ENCODE measurements at places on chromosomes 12 and 14.

DNA sequence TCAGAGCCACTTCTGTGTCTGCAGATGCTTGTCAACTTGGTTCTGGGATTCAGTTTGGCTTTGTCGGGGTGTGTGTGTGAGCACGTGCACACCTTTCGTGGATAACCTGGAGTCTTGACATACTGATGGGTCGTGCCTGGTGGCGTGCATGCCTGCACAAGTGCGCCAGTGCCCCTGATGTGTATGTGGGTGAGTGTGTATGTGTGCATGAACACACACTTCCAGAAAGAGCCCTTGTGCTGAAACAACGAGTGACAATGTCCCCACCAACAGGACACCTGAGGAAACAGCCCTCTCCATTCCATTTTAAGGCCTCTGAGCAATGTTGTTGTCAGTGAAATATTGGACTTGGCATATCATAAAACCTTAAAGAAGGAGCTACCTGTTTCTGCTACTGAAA, 53.9 kb downstream of the SMUG1 start:
- no peak for DNase-seq

DNA sequence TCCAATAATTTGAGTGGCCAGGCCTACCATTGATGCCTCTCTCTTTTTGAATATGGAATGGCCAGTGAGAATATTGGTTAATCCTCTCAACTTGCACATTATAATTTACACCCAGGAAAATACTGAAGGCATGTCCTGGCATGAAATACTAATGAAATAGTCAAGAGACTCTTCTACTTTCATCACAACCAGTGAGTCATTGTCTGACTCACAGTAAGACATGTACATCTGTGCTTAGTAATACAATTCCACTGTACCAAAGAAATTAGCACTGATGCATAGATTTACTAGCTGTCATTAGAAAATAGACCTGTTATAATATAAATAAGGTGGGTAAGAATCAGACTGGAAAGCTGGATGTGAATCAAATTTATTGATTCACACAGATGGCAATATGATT, 31.6 kb downstream of the KCNC2 start:
- DNase-seq, result no peak

DNA sequence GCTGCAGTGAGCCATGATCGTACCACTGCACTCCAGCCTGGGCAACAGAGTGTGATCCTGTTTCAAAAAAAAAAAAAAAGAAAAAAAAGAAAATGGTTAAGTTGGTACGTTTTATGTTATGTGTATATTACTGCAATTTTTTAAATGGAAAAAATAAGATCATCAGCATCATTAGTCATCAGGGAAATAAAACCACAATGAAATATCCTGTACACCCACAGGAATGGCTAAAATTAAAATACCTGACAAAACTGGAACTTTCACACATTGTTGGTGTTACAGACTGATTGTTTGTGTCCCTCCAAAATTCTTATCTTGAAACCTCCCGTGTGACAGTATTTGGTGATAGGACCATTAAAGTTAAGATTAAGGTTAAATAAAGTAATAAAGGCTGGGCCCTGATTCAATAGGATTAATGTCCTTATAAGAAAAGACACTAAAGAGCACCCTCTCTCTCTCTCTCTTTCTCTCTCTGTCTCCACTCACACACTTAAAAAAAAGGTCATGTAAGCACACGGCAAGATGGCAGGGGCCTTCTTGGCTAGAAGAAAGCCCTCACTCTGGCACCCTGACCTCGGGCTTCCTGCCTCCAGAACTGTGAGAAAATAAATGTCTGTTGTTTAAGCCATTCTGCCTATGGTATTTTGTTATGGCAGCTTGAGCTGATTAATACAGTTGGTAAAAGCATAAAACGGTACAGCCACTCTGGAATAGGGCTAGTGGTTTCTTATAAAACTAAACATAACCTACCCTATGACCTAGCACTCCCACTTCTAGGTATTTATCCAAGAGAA, 48.3 kb upstream of the ZFP36L1 start:
- DNase-seq, result no peak

DNA sequence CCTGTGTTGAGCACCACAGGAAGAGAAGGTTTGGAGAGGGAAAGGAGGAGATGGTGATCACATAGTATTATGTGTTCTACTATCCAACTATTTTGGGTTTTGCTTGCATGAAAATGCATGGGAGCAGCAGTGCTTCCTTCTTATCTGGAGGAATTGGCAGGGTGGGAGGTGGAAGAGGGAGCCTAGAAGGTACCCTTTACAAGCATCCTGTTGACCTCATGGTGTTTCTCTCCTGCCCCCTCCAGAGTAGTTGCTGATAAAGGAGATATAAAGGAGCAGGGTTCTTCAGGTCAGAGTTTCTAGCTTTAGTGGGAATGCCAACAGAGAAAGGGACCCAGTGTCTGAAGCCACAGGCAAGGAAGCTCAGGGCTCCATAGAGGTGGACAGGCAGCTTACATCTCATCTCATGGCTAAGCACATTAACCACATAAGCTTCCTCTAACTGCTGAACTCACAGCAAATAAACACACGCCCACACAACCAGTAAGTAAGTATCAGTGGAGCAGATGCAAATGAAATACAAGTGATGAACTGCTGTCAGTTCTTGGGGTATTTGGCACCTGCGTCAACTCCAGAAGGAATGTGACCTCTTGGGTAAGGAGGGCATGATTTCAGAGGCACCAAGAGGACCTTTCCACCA, 174.2 kb upstream of the SLC38A2 start:
- DNase-seq, result no peak

GRCh38 chr12:122891661-122892525, 4.0 kb downstream of the VPS37B start:
- no peak for DNase-seq

DNA sequence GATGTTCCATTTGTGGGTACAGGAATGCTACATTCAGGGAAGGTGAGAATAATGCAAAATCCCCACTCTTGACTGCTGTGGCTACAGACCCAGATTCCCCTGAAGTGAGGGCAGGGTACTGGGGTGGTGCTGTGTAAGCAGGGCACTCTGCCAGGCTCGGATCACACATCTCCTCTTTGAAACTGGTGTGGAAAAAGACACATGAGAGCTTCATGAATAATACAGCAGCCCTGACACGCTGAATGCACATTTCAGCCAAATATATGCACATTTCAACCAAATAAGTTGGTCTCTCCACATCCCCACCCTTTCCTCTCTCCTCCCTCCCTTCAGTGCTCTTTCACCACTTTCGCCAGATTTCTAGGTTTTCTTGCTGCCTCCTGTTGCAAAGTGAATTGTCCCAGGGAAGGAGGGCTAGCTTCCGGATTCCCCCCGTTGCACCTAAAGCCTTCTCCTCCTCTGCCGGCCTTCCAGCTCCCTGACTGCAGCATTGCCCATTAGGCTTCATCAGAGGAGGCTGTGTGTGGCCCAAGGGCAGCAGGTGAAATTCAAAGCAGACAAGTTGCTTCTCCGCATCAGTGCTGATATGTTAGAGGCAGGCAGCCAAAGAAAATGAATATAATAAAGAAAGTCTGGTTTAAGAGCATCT, 118.2 kb upstream of the TMCC3 start:
- DNase-seq, result no peak

DNA sequence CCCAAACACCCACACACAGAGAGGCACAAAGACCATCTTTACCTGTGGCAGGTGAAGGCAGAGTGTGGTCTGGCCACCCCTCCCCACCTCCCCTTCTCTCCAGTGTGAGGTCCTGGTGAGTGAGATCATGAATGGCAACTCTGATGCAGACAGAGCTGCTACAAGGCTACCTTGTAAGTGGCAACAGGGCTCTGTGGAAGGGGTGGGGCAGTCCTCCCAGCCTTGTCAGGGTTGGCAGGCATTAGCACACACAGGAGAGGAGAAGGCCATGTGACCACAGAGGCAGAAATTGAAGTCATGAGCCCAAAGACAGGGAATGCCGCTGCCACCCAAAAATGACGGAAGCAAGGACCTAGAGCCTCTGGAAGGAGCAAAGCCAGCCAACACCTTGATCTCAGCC, 30.7 kb downstream of the VWF start:
- DNase-seq, result no peak

- DNase-seq, result peak; percentile 40
These were observed 848 bp downstream of the CTDSP2 start for GRCh38 chr12:57845478-57846284.

GRCh38 chr12:27343255-27344000, 10.8 kb downstream of the BMAL2 start:
- DNase-seq, result no peak

GRCh38 chr14:102323102-102323501, 3.6 kb downstream of the ZNF839 start:
- DNase-seq, result no peak

GRCh38 chr12:3743803-3744202, 9.1 kb downstream of the CRACR2A start:
- no peak for DNase-seq

- no peak for DNase-seq
These were observed 20.9 kb downstream of the MORN3 start for GRCh38 chr12:121648458-121649028.

DNA sequence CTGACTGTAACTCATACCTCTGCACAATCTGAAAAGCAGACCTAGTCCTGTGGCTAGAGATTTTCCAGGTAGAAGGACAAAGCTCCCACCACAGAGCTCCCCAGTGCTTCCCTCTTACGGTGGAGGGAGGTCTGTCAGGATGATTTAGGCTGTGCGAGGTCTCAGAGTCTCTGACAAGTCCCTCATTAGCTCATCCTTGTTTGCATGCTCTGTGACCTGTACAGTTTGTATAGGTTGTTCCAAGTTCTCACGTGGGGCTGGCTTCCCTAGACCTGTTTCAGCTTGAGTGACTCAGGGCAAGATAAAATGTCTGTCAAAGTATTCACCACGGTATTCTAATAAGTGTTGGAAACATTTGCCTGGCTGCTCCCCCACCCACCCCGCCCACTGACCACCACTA, 34.8 kb downstream of the ASCL1 start:
- DNase-seq, result no peak

DNA sequence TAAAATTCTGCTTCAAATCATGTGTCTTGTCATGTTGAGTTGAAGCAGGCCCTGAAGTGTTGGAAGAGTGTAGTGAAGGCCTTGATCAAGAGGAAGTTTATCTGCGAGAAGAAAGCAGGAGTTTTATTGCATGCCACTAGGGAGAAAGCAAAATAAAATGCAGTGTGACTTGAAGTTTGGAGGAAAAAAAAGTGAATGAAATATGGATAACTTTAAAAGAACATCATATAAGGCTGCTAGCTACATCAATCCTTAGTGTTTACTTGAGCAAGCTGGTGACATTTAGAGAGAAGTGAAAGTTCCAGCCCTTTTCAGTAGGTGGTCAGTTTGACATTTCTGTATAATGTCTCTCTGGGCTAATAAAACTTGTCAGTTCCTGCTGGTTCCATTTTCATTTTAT, 841.1 kb downstream of the TMTC2 start:
- DNase-seq, result no peak

DNA sequence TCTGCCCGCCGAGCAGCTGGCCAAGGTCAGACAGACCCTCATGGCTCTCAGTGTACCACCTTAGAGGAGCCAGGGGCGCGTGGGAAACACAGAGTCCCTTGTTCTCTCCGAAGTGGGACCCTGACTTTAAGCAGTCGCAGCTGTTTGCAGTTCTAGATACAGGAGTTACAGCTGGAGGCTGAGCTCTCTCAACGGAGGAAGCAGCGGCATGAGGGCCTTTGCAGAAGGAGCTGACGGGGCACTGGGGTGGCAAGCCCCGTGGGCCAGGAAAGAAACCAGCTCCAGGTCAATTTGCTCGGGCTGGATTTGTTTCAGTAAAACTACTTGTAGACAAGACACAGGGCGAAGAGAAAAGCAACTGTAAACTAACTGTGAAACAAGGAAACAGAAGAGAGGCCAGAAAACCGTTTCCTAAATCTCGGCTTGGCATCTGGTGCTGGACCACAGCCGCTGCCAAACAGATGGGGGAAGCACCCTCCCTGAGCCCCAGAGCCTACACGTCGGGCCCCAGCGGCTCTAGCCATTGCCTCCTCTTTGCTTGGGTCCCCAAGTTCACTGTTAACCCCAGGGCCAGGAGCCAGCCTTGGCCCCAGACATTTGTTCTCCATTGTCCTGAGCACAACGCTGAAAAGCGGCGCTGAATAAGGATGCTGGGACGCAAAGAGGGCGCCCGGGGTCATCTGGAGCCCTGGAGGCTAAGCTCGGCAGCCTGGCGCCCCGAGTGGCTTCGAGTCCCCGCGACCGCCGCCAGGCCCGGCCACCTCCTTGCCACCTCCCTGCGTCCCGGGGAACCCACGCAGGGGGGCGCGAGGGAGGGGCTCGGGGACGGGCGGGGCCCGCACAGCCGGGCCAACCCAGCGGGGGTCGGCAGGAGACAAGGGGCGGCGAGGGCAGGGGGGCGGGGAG, 914 bp upstream of the PACS2 start:
- no peak for DNase-seq

- no peak for DNase-seq
These were observed 16.9 kb downstream of the LTBP2 start for GRCh38 chr14:74595006-74595735.

- DNase-seq, result no peak
These were observed 12.6 kb upstream of the FAM222A start for GRCh38 chr12:109701064-109701463.

GRCh38 chr12:67475725-67476124, 172.8 kb upstream of the DYRK2 start:
- DNase-seq, result no peak

DNA sequence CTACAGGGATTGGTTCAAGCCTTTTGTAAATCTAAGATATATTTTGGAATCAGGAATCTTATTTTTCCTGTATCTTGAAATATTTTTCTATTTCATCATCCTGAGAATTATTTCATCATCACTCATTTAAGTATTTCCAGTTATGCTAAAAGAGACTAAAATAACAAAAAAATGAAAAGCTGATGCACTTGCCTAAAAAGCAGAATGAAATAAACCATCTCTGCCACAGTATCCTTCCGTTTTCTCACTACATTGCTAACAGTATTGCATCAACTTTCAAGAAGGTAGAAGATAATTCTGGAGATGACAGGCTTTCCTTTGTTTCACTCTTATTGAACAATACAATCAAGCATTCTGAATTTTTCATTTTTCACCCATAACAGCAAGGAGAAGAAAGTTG, 31.1 kb upstream of the EIF5 start:
- DNase-seq, result no peak

All from stimulated activated CD8-positive, alpha-beta memory T cell treated with anti-CD3 and anti-CD28 coated beads, Interleukin-12 subunit alpha, Interleukin-12 subunit beta, amount 100 ng/mL, for 4 hours (primary cell).